ENCODE measurements at places on chromosomes 2 and 18. TPM values are rescaled to one million over a fixed set of nuclear protein-coding genes. Genes with fewer than 3 reads are reported as not detected.

The CERKL gene
- total RNA-seq = 0.24 TPM

The EGR4 gene
- total RNA-seq = 0.33 TPM

The SERPINB10 gene
- total RNA-seq = not detected

The ZBTB14 gene
- total RNA-seq = 6.6 TPM
